ENCODE measurements at places on chromosomes 12 and 14. TPM values are rescaled to one million over a fixed set of nuclear protein-coding genes. Genes with fewer than 3 reads are reported as not detected.

- DNase-seq = peak; percentile 60
Observed at GRCh38 chr12:105262461-105263184, 26.6 kb upstream of the APPL2 start.

Gene R3HDM2
- 18.4 TPM for total RNA-seq

Gene SYCP3
- not detected for total RNA-seq

Gene IFNG-AS1
- total RNA-seq = not detected

DNA sequence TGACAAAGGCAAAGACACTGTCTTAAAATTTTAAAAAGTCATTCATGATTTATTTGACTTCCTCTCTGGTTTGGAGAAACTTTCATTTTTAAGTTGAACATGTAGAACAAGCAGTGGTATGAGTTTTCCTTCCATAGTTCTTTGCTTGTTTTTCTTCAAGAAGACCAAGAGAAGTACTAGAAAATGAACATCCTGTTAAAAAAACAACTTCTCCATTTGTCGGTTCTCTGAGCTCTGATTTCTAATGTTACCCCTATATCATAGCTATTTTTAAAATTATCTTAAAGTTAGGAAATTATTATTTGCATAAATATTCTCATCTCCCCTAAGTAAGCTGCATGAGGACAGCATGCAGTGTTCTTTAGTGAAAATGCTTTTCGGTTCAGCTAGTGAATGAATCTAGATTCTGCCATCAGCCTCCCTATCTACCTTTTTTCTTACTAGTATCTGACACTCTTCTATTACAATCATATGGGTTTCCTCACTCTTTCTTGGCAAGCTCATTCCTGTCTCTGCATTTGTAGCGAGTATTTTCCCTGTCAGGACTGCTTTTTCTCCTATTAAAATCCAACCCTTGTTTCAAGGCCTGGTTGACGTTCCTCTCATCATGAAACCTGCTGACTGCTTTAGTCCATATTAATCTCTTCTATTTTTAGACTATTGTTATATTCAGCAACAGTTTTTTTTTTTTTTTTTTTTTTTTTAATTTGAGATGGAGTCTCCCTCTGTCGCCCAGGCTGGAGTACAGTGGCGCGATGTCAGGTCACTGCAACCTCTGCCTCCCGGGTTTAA lies 15.8 kb downstream of the DIP2B start:
- DNase-seq = no peak

- no peak for DNase-seq
Observed at GRCh38 chr12:52267266-52267665, 7.2 kb upstream of the KRT86 start.

DNA sequence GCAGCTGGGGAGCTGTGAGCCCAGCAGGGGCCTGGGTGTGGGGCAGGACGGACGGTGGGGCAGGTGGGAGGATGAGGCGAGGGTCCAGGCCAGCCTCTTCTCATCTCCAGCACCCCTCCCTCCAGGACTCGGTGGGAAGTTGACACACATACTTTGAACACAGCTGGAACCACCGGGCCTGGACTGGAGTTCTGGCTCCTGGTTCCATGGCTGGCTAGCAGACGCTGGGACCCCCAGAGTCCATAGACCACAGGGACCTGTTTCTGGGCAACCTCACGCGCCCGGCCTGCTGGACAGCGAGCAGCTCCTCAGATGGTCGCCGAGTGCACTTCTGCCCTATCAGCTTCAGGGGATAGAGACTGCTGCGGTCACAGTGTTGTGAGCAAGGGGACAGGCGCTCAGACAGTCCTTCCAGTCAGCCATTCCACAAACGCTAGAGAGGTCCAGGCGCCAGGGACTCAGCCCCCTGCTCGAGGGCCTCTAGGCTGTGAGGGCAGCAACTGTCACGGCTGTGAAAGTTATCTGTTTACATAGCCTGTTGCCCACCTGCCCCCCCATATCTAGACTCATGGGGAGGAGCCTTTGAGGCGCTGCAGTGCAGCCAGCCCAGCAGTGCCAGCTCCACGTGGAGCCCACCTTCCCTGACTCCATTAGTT lies 25.2 kb downstream of the TCHP start:
- no peak for DNase-seq

- no peak for DNase-seq
Observed at GRCh38 chr12:1422604-1423315, 171.6 kb downstream of the FBXL14 start.
